CD4-positive, alpha-beta memory T cell (primary cell): ENCODE measurements at places on chromosomes 6 and 20.

DNA sequence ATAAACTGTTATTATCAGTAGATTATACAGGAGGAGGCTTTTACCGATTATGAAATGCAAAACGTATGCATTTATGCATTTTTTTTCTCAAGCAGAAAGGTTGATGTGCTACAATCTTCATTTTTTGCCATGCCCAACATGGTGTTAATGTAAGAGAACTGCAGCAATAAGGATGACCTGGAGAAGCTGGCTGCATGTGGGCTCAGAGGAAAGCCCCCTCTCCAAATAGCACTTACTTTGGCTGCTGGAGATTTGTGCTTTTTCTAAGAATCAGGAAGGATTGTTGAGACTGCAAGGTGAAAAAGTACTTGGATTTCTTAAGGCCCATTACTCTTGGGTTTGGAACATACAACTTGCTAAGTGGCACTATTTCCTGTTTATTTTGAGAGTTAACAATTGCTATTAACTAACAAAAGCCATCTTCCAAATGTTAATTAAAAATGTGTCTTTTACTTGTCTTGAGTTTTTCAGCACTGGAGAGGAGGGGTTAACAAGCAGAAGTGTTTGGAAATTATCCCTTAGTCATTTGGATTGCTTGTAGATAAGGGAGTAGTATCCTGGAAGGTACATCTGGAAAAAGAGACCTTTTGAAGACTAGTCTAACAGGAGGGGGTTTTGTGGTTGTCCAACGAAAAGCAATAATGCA, 5.6 kb downstream of the SOX4 start:
- DNase-seq = no peak

- no peak for DNase-seq
Measured at GRCh38 chr6:119677384-119677783, 327.8 kb upstream of the MAN1A1 start.

DNA sequence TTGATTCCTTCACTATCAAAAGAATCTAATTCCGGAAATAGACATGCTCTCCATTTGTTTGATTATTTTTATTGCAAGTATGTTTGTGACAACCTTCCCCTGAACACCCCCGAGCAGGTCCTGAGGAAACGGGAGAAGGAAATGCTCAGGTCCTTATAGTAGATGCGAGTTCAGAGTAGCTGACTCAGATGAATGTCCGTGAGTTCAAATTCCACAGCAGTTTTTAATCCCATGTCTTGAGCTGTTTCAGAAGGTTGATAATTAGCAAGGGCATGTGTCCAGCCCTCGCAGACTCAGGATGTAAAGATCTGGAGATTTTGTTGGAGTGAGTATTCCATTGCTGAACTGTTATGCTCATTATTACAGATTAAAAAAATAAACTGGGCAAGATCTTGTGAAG, 169.3 kb downstream of the BCAS1 start:
- DNase-seq = no peak

DNA sequence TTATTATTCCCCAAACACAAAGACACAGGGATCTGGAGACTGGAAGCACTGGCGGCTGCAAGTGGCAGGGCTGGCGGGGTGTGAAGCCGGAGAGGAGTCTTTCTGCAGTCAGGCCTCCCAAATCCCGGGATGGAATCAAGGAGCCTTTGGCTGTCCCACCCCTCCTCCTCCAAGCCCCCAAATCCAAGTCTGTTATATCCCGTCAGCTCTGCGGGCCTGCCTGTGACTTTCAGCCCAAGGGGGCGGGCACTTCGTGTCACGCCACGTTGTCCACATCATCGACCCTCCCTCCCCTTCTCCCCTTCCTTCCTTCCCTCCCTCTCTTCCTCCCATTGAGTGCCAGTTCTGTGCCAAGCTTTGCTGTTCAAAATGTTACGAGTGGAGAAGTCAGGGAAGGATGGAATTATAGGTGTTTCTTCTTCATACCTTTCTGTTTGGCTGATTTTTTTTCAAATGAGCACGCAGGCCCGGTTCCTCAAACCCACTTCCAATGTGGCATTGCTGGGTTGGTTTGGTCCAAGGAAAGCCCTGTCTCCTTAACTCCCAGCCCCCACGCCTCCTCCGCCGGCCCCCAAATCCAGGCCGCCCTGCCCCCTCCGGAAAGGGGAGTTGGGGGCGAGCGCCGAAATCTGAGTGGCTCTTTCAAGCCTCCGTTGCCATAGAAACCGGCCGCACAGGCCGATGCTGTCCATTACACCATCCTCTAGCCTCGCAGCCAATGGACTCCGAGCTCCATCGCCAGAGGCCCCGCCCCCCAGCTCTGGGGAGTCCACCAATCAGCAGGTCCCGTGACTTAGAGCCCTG, 12.7 kb downstream of the ZCCHC3 start:
- peak; percentile 70 for DNase-seq

DNA sequence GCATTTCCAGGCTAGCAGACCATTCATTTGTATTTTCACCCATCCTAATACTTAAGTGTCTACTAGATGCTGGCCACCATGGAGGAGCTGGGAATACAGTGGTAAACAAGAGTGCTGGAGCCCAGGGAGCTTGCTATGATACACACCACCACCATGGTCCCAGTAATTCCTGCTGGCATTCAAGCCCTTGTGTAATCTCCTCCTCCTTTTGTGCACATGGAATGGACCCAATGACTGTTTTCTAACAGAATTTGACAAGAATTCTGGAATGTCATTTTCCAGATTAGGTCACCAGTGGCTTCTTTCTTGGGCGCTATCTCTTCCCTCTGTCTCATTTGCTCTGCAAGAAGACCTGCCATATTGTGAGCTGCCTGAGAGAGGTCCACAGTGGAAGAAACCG, 552.0 kb downstream of the C6orf118 start:
- DNase-seq = no peak

- DNase-seq = no peak
Measured at GRCh38 chr6:136090929-136091328, 159.2 kb downstream of the MTFR2 start.

DNA sequence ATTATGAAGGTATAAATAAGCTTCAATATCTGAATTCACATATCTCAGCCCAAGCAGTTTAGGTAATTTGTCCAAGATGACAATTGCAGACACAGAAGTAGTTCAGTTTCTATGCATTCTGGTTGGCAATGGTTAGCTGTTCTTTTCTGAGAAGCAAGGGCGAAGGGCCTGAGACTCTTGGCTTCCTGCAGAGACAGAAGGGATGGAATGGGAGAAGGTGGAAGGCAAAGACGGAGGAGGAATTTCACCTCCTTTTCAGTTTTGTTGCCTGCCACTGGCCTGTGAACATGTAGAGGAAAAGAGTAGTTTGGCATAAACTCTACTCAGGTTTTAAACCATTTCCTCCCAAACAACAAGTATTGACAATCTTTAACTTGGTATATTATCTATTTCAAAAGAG, 180.7 kb upstream of the HS3ST5 start:
- DNase-seq = no peak

GRCh38 chr6:169702840-169703246, 917 bp downstream of the C6orf120 start:
- DNase-seq = no peak

- no peak for DNase-seq
Measured at GRCh38 chr6:143074101-143074500, 13.4 kb downstream of the AIG1 start.

- no peak for DNase-seq
Measured at GRCh38 chr20:13900496-13900895, 89.9 kb downstream of the SEL1L2 start.

DNA sequence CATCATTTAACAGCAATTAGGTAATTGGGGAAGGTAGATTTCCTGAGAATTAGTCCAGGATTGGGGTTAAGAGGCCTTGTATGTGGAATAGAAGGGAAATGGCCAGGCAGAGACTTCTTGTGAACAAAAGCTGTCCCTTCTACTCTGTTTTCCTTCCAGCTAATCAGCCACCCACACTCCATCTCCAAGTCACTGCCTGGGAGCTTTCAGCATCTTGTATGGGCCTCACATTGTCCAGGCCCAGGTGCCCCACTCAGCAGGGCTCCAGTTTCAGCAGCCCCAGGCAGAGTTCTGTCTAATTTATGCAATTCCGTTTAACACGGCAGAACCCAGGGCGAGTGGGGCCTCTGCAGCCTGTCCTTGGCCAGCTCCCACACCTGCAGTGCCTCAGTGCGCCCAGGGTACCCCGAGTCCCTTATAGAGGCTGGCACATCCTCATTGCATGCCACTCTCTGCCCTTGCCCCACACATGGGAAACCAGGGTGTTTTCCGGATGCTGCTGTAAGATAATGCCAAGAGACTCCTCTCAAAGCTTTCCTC, 113.0 kb downstream of the EDN3 start:
- DNase-seq = no peak

DNA sequence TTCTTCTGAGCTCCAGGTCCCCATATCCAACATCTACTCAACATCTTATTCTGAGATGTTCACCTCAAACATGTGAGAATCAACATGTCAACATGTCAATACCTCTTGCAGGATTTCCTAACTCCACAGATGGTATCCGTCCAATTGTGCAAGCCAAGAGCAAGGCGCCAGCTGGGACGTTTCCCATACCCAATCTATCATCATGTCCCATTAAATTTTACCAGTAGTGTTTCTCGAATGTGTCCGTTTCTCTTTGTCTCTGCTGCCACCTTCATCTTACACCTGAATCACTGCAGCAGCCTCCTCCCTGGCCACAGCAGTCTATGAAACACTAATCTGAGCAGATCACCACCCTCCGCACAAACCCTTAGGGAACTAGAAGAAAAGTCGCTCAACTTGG, 78.0 kb upstream of the RPS6KA2 start:
- DNase-seq = no peak

DNA sequence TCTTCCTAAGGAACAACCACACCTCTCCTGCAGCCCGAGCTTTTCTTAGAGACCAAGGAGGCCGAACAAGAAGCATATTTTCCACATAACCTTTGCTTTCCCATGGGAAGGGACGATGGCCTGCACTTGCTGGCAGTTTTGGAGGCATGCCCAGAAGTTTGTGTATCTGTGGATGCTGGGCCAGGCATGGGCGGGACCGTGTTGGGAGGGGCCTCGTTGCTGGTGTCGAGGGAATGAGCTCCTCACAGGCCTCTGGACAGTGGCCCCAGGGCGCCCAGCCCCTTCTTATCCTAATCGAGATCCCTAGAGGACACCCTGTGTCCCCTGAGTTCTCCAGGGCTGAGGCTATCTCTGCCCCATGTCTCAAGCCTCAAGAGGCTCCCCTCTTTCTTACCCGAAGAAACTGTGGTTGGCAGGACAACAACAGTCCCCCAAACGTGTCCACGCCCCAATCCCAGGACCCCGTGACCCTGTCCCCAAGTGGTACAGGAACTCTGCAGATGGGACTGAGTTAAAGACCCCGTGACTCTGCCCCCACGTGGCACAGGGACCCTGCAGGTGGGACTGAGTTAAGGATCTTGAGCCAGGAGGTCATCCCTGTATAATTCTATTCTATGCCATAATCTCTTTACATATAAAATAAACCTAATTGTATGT, 99.5 kb upstream of the BHLHE23 start:
- no peak for DNase-seq

- DNase-seq = no peak
Measured at GRCh38 chr6:107971181-107971580, 13.2 kb upstream of the SEC63 start.

DNA sequence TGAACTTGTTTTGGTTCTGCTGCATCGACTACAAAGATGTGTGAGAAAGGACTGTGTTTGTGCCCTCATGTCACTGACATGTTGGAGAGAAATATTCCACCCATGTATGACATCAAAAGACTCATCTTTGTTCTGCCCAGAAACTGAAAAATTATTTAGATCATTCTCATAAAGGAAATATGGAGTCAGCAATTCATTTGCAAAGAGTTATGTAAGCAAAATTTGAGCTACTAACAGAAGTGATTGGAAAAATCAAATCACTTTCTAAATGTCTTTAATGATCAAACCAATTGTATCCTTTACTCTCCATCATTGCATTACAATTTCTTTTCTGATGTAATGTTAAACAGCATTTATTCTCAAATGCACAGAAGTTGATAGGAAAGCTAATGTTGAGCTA, 19.3 kb downstream of the ADAT2 start:
- DNase-seq = no peak

DNA sequence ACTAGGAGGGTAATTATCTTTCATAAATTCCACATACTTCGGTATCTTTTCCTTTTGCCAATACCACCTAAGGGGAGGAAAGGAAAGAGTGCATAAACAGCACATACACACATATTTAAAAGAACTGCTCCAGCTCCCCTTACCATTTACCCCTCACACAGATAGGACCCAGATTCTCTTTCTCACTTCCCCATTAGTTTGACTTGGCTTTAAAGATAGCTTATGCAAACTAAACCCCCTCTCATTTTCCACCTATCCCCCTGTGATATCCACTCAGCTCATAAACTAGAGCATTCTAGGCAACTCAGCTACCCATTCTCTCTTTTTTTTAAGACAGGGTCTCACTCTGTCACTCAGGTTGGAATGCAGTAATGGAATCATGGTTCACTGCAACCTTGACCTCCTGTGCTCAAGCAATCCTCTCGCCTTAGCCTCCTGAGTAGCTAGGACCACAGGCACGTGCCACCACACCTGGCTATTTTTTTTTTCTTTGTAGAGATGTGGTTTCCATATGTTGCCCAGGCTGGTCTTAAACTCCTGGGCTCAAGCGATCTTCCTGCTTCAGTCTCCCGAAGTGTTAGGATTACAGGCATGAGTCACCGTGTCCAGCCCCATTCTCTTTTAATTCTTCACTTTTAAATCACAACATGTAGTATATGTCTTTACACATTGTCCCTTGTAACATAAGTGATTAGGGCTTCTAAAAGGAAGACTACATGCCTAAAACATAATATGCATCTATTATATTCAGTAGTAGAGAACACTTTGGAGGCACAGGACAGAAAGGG, 4.0 kb downstream of the FUCA2 start:
- no peak for DNase-seq

GRCh38 chr6:163648868-163649267, 234.3 kb downstream of the QKI start:
- no peak for DNase-seq

GRCh38 chr6:27281105-27281539, 31.0 kb downstream of the POM121L2 start:
- DNase-seq = no peak

DNA sequence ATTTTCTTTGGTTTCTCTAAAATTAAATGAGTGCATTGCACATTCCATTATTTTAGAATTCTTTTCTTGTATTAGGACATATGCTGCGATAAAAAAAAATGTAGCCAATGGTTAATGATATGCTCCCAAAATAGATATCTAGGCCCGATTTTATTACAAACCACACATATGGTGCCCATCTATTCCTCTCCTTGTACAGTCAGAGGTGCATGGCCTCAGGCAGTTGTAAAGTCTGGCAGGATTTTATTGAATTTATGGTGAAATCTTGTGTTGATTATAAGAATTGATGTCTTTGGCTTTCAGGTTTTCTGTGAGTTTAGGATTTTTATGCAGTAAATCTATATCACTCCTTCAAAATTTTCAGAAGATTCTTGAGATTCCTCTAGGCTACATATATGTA, 192.2 kb downstream of the RFPL4B start:
- no peak for DNase-seq

DNA sequence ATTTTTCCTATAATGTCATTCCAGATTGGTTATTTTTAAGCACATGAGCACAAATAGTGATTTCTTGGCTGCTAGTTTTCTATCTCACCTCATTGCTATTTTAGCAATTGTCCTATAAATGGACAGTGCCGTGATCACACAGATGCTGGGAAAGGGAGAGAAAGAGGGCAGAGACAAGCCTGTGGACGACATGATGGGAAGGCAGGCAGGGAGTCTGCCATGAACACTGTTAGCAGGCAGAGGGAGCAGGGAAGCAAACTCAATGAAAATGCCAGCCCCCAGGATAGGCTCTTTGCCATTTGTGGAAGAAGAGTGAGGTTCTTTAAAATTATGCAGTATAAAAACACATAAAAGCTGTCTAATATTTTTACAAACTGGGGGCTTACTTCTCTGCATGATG, 96.8 kb downstream of the ADTRP start:
- no peak for DNase-seq

GRCh38 chr6:142810952-142811514, 133.9 kb downstream of the HIVEP2 start:
- DNase-seq = no peak
